ENCODE measurements at places on chromosomes 6 and 20. TPM values are rescaled to one million over a fixed set of nuclear protein-coding genes. Genes with fewer than 3 reads are reported as not detected.

- no peaks in the 10 kb centered on the region for H3K4me1 ChIP-seq
- H3K27me3 ChIP-seq, result no peaks in the 10 kb centered on the region
- no peaks in the 10 kb centered on the region for H3K36me3 ChIP-seq
These were observed 129.8 kb upstream of the SPACA1 start for GRCh38 chr6:87917886-87918285.

GRCh38 chr6:11969092-11969491, 43.0 kb upstream of the HIVEP1 start:
- H3K4me1 ChIP-seq, result no peaks in the 10 kb centered on the region
- no peaks in the 10 kb centered on the region for H3K27me3 ChIP-seq
- DNase-seq, result no peak
- H3K4me3 ChIP-seq, result no peak overlapping the region
- no peaks in the 10 kb centered on the region for H3K36me3 ChIP-seq

DNA sequence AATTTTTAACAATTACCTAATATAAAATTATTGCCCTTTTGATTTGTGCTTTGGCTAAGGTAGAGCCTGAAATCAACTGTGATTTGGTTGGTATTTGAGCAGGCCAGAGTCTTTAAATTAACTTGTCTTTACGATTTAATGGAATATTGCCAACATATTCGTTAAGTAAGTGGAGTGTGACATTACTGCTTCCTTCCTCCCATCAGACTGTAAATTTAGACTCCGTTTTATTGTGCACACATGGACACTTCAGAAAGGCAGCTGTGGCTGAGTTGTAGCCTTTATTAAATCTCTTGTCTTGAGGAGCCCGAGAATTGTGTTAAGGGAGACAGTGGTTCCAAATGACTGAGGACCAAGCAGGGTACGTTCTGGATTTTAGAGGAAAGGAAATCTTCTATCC, 57.4 kb downstream of the CAP2 start:
- no peaks in the 10 kb centered on the region for H3K36me3 ChIP-seq
- no peak overlapping the region for H3K4me3 ChIP-seq
- no peak overlapping the region for H3K27ac ChIP-seq
- H3K4me1 ChIP-seq, result no peaks in the 10 kb centered on the region

GRCh38 chr6:2748183-2748582, 2.5 kb downstream of the MYLK4 start:
- DNase-seq, result no peak
- no peak overlapping the region for H3K27ac ChIP-seq
- no peaks in the 10 kb centered on the region for H3K4me1 ChIP-seq
- no peaks in the 10 kb centered on the region for H3K36me3 ChIP-seq

DNA sequence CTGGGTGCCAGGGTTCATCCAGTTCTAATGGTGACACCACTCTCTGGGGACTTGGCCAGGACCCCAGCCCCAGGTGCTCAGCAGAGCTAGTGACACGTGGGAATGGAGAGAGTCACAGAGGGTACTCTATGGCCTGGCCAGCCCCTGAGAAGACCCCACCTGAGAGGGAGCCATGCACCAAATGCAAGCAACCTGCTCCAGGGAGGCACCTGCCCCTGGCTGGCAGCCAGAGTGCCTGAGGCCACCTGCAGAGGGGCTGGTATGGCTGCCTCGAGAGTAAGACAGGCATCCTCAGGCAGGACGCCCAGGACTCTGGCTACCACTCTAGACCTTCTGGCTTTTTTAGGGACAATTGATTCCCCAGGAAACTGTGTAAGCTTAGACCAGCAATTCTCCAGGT, 38.6 kb upstream of the CST7 start:
- no peak overlapping the region for H3K27ac ChIP-seq
- no peaks in the 10 kb centered on the region for H3K4me1 ChIP-seq
- no peak for DNase-seq
- H3K4me3 ChIP-seq, result no peak overlapping the region
- no peaks in the 10 kb centered on the region for H3K27me3 ChIP-seq

Gene RAD21L1
- not detected for total RNA-seq

DNA sequence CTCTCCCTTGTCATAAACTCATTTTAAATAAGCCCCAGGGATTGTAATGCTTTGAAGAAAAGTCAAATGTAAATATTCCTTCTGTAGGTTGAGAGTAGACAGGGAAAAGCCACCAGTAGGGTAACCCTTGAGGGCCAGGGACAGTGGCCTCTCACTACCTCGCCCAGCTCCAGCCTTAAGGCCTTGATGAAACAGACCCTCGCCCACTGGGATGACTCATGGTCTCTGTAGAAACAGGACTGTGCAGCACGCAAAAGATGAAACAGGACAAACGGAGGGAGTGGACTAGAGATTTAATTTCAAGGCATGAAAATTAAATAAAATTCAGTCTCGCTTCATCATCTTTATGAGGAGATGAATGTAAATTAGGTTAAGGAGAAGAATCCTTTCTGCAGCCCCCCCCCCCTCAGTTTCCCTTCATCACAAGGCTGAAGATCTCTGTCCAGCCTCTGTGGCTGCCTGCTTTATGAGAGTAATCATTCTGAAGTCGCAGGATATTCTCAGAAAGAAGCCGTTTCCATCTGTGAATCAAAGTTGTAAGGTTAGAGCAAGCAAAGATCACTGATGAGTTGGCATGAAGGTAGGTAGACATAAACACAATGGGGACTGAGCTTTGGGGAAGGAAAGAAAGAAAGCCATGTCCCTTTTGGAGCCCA, 60.4 kb downstream of the TMEM200A start:
- peak overlapping the region; percentile 4 for H3K27ac ChIP-seq
- peaks cover 13% of the 10 kb centered on the region for H3K4me1 ChIP-seq
- DNase-seq, result peak; percentile 48
- H3K27me3 ChIP-seq, result no peaks in the 10 kb centered on the region
- no peak overlapping the region for H3K4me3 ChIP-seq

DNA sequence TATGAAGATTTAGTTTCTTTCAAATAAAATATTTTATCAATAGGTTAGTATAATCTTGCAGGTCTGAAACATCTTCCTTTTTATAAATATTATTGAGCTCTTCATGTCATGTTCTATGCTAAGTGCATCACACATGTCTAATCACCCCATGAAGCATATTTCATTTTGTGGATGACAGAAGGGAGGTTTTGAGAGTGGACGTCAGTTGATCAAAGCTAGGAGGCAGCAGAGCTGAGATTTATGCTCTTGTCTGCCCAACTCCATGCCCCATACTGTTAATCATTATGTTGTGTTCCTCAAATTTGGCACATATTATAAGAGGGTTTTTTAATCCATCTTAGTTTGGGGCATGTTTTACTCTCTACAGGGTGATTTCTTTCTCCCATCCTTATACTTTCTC, 22.7 kb downstream of the DSE start:
- no peak for DNase-seq
- no peak overlapping the region for H3K27ac ChIP-seq
- no peak overlapping the region for H3K4me3 ChIP-seq
- peaks cover 11% of the 10 kb centered on the region for H3K4me1 ChIP-seq

- H3K36me3 ChIP-seq, result no peaks in the 10 kb centered on the region
- no peak overlapping the region for H3K27ac ChIP-seq
- H3K4me1 ChIP-seq, result no peaks in the 10 kb centered on the region
- no peak overlapping the region for H3K4me3 ChIP-seq
- H3K27me3 ChIP-seq, result no peaks in the 10 kb centered on the region
These were observed 361.8 kb downstream of the QKI start for GRCh38 chr6:163776196-163776905.

GRCh38 chr20:4441191-4441590, 280.5 kb upstream of the PRND start:
- H3K4me3 ChIP-seq, result no peak overlapping the region
- no peaks in the 10 kb centered on the region for H3K27me3 ChIP-seq
- H3K27ac ChIP-seq, result no peak overlapping the region
- DNase-seq, result no peak
- peaks cover 9% of the 10 kb centered on the region for H3K4me1 ChIP-seq

DNA sequence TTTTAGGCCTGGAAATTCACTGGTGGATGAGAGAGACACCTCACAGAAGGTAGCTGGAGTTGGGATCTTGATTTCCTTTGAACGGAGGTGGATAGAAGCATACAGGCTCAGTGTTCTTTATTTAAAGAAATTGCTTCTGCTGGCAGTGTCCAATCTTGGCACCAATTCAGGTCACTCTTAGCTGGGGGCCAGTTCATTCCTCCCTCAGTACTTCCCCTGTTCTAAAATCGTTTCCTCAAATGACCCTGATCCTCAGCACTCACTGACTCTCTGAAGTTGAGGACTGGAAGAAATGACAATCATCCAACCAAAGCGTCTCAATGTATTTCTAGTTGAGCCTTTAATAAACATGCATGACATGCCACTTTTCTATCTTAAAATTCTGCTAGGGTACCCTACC, 472.5 kb upstream of the BTBD3 start:
- no peaks in the 10 kb centered on the region for H3K36me3 ChIP-seq
- no peaks in the 10 kb centered on the region for H3K4me1 ChIP-seq
- no peak overlapping the region for H3K4me3 ChIP-seq

DNA sequence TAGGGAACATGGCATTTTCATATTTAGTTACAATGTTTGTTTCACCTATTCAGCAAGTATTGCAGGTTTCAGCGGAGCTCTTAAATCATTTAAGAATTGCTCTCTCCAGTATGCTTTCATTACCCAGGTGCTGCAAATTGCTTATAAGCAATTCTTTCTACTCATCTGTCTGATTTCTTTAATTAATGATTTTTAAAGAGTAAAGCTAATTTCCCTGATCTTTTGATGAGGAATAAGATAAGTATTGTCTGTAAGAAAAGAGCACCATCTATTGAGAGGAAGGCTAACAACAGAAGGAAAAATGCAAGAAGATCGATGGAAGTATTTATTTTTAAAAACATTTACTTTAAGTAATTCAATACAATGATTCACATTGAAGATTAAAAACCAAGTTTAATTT, 2.0 kb downstream of the OPRM1 start:
- no peak overlapping the region for H3K27ac ChIP-seq
- no peak for DNase-seq
- H3K27me3 ChIP-seq, result peaks cover 27% of the 10 kb centered on the region
- H3K4me3 ChIP-seq, result no peak overlapping the region
- no peaks in the 10 kb centered on the region for H3K4me1 ChIP-seq

- peak; percentile 34 for DNase-seq
- no peaks in the 10 kb centered on the region for H3K27me3 ChIP-seq
- H3K36me3 ChIP-seq, result no peaks in the 10 kb centered on the region
- H3K27ac ChIP-seq, result peak overlapping the region; percentile 65
- H3K4me3 ChIP-seq, result no peak overlapping the region
These were observed 37.8 kb downstream of the ZC2HC1B start for GRCh38 chr6:143901885-143902750.

Gene BCAS1
- total RNA-seq, result 9.8 TPM

- no peaks in the 10 kb centered on the region for H3K4me1 ChIP-seq
- H3K4me3 ChIP-seq, result no peak overlapping the region
- H3K27ac ChIP-seq, result no peak overlapping the region
- H3K27me3 ChIP-seq, result no peaks in the 10 kb centered on the region
These were observed 158.5 kb downstream of the HIVEP2 start for GRCh38 chr6:142786476-142786875.

GRCh38 chr6:150334790-150335783, 33.7 kb upstream of the IYD start:
- no peak overlapping the region for H3K4me3 ChIP-seq
- H3K27ac ChIP-seq, result no peak overlapping the region
- H3K4me1 ChIP-seq, result no peaks in the 10 kb centered on the region
- H3K36me3 ChIP-seq, result no peaks in the 10 kb centered on the region
- no peaks in the 10 kb centered on the region for H3K27me3 ChIP-seq
- DNase-seq, result peak; percentile 78

GRCh38 chr6:114133816-114134215, 162.9 kb upstream of the HDAC2 start:
- no peak overlapping the region for H3K27ac ChIP-seq
- H3K4me3 ChIP-seq, result no peak overlapping the region

DNA sequence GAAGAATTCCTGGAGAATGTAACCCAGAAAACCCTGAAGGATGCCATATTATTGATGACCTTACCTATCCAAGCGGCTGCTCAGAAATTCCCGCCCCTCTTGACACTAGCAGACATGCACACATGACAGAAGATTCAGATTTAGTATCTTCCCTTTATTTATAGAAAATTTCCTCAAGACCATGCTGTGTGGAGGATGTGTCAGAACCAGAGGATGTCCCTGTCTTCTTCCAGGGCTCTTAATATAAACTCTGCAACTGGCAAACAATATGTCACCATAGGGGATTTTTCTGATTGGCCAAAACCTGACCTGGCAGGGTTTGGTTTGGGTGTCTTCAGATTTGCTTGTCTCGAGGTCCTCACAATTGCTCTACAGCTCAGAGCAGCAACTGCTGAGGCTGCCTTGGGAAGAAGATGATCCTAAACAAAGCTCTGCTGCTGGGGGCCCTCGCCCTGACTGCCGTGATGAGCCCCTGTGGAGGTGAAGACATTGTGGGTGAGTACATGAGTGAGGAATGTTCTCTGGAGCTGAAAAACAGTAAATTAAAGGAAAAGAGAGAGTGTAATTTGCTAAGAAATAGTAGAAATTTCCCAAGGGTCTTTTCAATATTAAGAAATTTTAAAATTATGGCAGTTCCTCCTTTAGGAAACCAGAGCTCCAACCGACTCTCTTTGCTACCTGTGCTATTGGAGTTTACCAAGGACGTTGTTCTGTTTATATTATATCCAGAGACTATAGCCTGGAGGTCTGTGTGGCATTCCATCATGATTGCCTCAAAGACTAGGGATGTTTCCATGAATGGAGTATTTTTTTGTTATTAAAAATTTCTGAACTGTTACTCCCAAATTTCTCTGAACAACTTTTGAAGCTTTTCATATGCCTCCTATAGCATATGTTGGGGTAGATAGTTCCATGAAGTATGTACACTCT, at the start of gene HLA-DQA2:
Gene HLA-DQA2, plus strand, starts transcription at position 361 of the 930 bp plus-strand sequence. Its CDS starts 53 bp downstream, at position 414.
- H3K4me1 ChIP-seq, result no peaks in the 10 kb centered on the region
- no peaks in the 10 kb centered on the region for H3K36me3 ChIP-seq
- no peak within 1 kb of the TSS for H3K27ac ChIP-seq
- H3K27me3 ChIP-seq, result no peaks in the 10 kb centered on the region
- no peak for DNase-seq

DNA sequence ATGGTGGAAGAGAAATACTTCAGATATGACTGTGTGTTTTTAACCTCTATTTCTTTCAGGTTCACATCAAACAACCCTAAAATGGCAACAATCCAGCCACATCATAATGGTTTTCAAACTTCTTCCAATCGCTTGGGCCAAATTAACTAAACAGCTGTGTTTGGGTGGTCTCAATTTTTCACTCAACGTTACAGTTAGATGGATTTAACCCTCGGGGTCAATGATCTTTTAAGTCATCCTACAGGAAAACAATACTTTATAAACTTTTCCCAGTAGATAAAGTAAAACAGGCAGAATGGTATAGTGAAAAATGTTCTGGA, 60.4 kb downstream of the EPB41L2 start:
- peak overlapping the region; percentile 63 for H3K27ac ChIP-seq
- H3K36me3 ChIP-seq, result no peaks in the 10 kb centered on the region
- no peaks in the 10 kb centered on the region for H3K27me3 ChIP-seq
- no peak for DNase-seq
- no peak overlapping the region for H3K4me3 ChIP-seq
- peaks cover 61% of the 10 kb centered on the region for H3K4me1 ChIP-seq

GRCh38 chr6:143745166-143746133, 67.7 kb downstream of the PHACTR2 start:
- no peaks in the 10 kb centered on the region for H3K27me3 ChIP-seq
- peaks cover 72% of the 10 kb centered on the region for H3K4me1 ChIP-seq
- no peak overlapping the region for H3K4me3 ChIP-seq

- no peak for DNase-seq
- peak overlapping the region; percentile 53 for H3K27ac ChIP-seq
- H3K27me3 ChIP-seq, result no peaks in the 10 kb centered on the region
- H3K4me3 ChIP-seq, result no peak overlapping the region
- H3K4me1 ChIP-seq, result no peaks in the 10 kb centered on the region
- H3K36me3 ChIP-seq, result no peaks in the 10 kb centered on the region
These were observed 57.1 kb upstream of the MAP7 start for GRCh38 chr6:136607204-136607931.
